ENCODE measurements at places on chromosomes 12 and 14.

DNA sequence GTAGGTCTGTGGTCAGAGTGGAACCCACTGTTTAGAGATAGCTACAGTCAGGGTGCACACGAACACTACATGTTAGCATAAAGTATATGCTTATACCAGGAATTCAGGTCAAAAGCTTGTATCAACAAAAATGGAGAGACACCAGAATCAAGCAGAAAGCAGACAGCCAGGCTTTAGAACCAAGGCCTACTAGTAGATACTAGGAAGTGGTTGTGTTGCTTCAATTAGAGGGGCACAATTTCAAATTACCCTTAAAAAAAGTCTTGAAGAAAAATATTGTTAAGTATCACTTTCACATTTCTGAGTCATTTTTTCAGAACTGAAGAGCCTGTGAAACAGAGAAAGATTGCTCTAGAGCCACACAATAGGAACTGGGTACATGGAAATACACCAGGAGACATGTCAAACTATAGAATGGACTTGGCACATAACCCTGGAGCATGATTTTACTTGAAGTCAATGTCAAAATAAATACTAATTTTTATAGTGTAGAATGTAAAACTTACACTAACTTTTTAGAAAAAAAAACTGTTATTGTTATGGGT lies 41.6 kb downstream of the LRRC9 start:
- no peak for DNase-seq

- no peak for DNase-seq
Observed at GRCh38 chr12:131642101-131642540, 68.8 kb upstream of the SFSWAP start.

- no peak for DNase-seq
Observed at GRCh38 chr14:51131516-51131915, 36.6 kb upstream of the TRIM9 start.

GRCh38 chr12:105622220-105622619 lies 291.7 kb downstream of the C12orf75 start:
- DNase-seq: no peak

GRCh38 chr12:538731-539539 lies 79.2 kb downstream of the B4GALNT3 start:
- no peak for DNase-seq

- no peak for DNase-seq
Observed at GRCh38 chr14:99980299-99980698, 84.9 kb upstream of the EVL start.

DNA sequence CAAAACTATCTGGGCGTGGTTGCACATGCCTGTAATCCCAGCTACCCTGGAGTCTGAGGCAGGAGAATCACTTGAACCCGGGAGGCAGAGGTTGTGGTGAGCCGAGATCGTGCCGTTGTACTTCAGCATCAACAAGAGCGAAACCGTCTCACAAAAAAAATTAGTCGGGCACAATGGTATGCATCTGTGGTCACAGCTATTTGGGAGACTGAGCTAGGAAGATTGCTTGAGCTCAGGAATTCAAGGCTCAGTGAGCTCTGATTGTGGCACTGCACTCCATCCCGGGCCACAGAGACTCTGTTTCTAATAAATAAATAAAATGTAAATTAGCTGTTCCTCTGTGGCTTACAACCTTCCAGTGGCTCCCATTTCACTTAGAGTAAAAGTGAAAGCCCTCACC lies 28.0 kb downstream of the RCOR1 start:
- no peak for DNase-seq

- no peak for DNase-seq
Observed at GRCh38 chr12:111454311-111454710, 48.6 kb downstream of the SH2B3 start.

- no peak for DNase-seq
Observed at GRCh38 chr12:54126696-54127537, 61.9 kb downstream of the SMUG1 start.

DNA sequence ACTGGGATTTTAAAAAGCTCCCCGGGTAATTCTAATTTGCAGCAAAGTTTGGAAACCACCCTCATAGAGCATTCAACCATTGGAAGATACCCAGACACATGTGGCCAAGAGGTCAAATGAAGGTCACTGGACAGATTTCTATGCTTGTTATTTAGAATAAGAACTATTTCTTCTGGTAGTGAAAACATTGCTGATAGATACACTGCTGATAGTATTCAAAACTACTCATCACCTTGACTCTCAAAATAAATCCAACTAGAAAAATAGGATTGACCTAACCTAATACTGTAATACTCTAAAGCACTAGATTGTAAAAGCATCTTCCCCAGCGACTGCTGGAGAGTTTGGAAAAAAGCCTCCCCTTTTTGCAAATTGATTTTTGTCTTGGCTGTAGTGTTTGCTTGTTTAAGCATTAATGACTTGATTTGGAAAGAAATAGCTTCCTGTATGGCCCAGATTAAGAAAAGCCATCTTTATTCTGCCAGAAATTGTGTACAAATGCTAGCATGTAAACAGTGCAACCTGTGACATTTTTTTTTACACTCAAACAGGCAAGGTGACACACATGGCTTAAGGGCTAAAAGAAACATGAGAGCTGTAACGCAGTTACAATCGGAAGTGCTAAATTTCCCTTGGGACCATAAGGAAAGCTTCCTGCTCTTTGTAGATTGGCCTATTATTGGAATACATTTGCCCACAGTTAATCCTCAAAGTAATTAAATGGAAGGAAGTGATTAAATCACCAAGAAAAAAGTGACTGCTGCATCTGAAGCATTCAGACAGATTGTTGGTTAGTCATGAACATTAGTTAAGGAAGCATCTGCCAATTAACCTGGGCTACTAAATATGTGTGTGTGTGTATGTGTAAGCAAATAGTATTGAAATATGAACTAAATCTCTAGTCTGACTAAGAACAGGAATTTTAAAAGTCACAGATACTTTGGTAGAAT lies 356.5 kb upstream of the ATP2B1 start:
- DNase-seq: no peak

- no peak for DNase-seq
Observed at GRCh38 chr14:88841741-88842140, 17.3 kb downstream of the TTC8 start.

GRCh38 chr12:75790219-75790618 lies 241.4 kb downstream of the PHLDA1 start:
- no peak for DNase-seq

DNA sequence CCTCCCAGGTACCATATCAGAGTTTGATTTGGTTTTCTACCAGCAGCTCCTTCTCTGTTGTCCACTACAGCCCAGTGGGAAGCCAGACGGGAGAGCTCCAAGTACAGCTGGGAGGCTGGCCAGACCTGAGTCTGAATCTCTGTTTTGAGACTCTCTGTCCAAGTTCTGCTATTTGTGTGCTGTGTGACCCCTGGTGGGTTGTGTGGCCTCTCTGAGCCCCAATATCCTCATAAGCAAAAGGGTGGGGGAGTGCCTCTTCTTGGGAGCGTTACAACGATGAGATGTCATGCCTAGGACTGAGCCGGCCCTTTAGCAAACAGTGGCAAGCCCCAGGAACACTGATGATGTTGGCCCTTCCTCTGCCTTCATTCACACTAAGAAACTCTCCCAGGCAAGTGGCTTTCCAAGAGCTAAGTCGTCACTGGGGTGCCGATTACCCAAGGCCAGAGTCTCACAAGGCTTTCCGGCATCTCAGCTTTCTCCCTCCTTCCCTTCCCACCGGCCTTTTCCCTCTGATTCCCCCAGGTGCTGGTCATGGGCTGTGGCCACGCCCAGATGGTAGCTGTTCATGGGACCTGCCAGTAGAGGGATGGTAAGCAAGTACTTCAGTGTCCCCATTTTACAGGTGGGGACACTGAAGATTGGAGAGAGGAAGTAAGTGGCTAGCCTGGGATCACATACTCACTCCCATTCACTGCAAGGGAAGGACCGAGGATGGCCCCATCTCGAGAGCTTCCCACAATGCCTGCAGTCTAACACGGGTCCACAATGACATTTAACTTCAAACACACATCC lies 47.7 kb downstream of the BCL11B start:
- no peak for DNase-seq

DNA sequence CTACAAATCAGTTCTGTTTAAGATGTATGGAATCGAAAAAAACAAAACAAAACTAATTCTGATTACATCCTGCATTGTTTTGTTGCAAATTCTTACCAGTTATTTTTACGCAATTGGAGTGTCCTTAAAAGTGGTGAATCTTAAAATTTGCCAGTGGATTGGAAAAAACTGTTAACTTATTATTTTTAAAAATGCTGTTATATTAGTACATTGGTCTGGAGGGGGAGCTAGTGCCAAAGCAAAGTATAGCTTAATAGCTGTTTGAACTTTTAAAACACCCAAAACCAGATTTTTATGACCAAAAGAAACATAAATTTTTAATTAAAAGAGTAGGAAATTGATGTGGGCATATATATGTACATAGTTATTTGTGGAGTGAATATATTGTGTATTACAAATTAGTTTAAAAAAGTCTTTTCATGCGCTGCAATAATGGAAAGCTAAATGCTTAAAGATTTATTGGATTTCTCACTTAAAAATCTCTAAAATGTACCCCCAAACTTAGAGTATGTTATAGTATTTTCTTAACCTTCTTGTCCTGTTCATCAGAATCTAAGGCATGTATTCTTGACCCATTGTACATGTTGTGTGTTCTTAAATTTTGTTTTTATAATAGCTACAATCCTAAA lies 2.5 kb downstream of the FUT8 start:
- DNase-seq: no peak

- no peak for DNase-seq
Observed at GRCh38 chr12:13135371-13136178, 32.1 kb upstream of the GSG1 start.

GRCh38 chr12:51992246-51992645 lies 14.5 kb upstream of the TAMALIN start:
- DNase-seq: no peak

- DNase-seq: no peak
Observed at GRCh38 chr12:66251049-66251448, 51.2 kb upstream of the HELB start.

GRCh38 chr14:93532541-93532940 lies 101.8 kb downstream of the UNC79 start:
- DNase-seq: no peak
